NCI-H82 (cell line): ENCODE measurements at places on chromosomes 16 and 17.

DNA sequence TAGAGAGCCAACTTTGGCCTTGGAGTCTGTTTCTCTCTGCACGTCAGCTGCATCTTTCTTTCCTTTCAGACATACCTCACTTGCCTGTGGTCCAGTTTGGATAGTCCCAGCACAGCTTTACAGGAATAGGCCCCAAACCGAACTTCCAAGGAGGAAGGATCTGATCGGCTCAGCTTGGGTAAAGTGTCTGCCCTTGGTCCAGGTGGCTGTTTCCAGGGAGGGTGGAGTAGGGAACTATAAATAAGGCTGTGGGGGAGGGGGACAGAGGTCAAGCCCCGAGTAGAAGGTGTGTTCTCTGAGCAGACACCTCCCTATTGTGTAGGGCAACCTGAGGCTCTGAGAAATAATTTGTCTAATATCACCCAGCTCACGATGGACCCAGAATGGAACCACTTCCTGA, 29.2 kb upstream of the NKD1 start:
- DNase-seq, result no peak

DNA sequence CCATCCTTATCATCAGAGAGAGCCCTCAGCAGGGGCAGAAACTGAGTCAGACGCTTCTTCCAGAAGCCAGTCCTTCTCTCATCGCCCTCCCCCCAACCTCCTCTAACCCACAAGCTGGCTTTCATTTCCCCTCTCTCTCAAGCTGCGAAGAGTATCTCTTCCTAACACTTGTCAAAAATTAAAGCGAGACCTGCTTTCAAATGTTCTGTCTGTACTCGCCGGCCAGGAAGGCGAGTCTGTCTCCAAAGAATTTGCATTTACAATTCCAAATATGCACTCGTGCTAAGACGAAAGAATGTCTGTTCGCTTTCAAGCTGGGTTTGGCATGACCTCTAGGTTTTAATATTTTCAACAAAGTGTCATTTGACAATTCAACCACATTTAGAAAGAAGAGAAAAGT, 140.4 kb downstream of the RGS9 start:
- DNase-seq, result no peak

- peak; percentile 29 for DNase-seq
These were observed 27.6 kb downstream of the ELAC2 start for GRCh38 chr17:12990041-12990808.

GRCh38 chr16:22262460-22262859, 34.7 kb upstream of the POLR3E start:
- no peak for DNase-seq

GRCh38 chr17:41511116-41511515, 5.7 kb upstream of the KRT13 start:
- DNase-seq, result no peak

DNA sequence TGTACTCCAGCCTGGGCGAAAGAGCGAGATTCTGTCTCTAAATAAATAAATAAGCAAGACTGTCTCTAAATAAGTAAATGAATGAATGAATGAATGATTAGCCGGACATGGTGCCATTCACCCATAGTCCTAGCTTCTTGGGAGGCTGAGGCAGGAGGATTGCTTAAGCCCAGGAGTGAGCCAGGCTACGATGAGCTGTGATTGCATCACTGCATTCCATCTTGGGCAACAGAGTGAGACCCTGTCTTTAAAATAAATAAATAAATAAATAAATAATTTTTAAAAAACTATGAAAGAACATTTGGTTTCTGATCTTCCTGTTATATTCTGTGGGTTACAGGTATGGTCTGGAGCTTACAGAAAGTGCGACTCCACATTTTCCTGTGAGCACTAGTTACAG, 65.0 kb downstream of the C17orf58 start:
- no peak for DNase-seq
